Right lung (tissue), 10 donors: ENCODE measurements at places on chromosomes 5 and 9. TPM values are rescaled to one million over a fixed set of nuclear protein-coding genes. Genes with fewer than 3 reads are reported as not detected.

GRCh38 chr5:17436761-17437221 is 61.2 kb upstream of the TAF11L2 start:
- no peak for DNase-seq

GRCh38 chr5:643811-644271 is 31.7 kb downstream of the CEP72 start:
- no peak for DNase-seq

DNA sequence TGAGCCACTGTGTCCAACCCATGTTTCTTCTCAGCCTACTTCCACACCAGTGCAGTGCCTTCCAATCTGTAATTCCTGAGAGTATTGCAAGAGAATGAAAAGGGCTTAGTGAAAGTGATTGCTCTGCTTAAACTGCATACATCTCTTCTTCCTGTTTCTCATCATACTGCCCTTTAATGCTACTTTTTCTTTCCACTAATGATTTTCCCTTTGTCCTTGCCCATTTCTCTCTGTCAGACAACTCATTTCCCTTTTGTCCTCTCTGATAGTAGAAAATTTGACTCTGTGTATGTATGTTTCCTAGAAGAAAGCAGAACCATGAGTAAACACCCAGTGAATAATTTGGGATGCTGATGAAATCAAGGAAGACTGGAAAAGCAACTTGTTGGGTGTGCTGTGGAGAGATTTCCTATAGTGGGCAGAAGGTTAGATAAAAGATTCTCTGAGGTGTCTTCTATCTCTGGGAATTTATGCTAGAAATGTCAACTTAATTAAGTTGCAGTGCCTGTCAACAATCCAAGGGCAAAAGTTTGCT is 102.2 kb upstream of the CHD1 start:
- no peak for DNase-seq

DNA sequence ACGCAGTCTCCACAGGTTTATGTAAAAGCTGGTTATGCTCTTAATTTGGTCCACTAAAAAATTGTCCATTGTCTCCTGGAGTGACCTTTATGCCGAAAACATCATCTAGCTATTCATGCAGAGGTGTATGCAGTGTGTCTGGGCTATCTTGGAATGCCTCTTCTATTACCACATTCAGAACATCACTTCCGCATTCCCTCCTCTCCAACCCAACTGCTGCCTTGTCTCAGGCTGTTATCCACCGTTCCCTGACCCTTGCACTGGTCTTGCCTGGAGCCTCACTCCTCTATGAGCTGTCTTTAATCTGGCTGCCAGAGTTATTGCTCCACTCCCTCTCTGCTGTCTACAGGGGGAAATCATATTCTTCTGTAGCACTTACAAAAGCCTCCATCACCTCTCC is 214.1 kb upstream of the ANKRD55 start:
- no peak for DNase-seq

- no peak for DNase-seq
Measured at GRCh38 chr9:33737811-33738606, 57.4 kb upstream of the PRSS3 start.

GRCh38 chr9:136138566-136138965 is 19.9 kb upstream of the TMEM250 start:
- no peak for DNase-seq

- DNase-seq, result no peak
Measured at GRCh38 chr5:17455942-17456341, 42.1 kb upstream of the TAF11L2 start.

- no peak for DNase-seq
Measured at GRCh38 chr9:129007766-129008468, 20.2 kb downstream of the SH3GLB2 start.

- DNase-seq, result no peak
Measured at GRCh38 chr9:3447788-3448187, 78.0 kb downstream of the RFX3 start.

GRCh38 chr5:138626333-138626944 is 51.2 kb upstream of the HSPA9 start:
- DNase-seq, result no peak

GRCh38 chr5:179312557-179313235 is 32.6 kb downstream of the ADAMTS2 start:
- no peak for DNase-seq

DNA sequence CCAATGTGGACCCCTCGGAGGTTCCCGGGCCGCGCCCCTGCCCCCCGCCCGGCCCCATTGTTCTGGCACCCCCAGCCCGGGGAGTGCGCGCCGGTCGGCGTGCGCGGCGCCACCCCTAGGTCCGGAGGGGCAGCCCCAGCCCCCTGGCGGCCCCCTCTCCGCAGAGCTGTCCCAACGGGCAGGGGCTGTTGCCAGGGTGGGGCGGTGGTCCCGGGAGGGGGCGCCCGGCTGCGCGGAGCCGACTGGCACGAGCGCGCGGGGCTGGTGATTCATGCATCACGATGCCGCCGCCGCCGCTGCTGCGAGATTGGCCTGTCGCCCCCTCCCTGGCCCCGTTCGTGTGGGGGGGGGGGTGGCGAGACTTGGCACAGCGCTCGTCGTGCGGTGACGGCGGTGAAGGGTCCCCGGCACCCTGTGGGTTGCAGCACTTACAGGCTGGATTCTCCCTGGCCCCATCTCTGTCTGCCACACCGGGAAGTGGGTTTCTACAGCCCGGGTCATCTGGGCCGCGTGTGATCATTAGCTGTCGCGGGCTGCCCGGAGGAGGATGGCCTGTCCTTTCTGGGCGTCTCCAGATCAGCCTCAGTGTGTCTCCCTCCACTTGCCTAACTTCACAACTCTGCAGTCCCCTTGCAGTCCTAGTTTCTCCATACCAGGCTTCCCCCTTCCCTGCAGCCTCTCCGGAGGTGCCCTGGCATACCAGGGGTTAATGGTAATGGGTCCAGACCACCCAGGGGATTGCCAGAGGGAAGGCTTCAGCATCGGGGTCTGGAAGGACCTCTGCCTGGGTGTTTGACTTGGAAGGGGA is 858 bp downstream of the NCS1 start:
- DNase-seq, result no peak

DNA sequence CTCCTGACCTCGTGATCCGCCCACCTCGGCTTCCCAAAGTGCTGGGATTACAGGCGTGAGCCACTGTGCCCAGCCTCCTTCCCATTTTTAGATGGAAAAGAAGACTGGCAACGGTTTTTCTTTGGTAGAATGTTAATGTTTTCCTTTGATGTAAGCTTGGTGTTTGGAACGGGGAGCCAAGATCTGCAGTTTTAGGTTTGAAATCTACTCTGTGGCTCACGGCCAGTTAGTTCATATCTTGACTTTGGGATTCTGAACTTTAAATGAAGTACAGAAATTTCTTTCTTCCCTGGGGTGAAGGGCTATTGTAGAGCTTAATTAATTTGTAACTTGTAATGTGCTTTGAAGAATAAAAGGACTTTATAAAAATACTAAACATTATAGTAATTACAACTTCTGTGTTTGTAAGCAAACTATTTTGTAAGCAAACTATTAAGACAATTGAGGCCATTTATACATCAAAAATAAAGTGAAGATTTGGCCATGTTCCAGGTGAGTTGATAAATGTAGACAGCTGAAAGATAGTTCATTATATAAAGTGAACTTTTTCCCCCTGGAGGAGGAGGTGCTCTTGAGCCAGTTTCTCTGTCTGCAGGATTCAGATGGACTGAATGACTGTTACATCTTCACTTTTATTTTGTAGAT is 117.1 kb upstream of the TUT7 start:
- no peak for DNase-seq

DNA sequence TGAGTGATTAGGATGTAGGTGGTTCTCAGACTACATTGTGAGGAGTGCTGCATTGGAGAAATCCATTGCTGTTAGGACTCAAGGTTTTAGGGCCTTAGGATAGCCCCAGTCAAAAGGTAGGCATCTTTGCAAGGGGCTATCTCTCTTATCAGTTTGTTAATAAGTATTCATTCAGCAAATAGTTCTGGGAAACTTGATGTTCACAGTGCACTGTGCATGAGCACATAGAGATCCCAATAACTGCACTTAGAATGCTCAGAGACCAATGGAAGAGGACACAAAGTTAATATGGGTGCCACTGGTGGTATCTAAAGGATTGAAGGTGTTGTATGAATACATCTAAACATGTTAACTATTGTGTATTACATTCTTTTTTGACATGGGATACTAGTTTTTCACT is 131.4 kb downstream of the KIF4B start:
- DNase-seq, result no peak

DNA sequence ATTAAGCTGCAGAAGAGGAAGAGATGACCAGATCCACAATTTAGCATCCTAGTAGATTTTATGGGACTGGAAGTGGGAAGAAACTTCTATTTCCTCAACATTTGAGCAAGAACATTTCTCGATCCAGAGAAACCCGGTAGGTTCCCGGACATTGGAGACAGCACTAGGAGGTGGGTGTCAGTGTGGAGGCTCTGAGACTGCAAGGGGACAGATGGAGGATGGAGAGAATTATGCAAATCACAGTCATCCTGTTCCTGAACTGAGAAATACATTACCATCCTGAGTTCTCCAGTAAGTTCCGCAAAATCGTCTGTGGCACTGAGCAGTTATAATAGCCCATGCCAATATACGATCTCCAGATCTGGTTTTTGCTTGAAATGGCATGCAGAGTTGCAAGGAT is 25.6 kb downstream of the GLDC start:
- no peak for DNase-seq

GRCh38 chr5:665956-666711 is 27.0 kb downstream of the TPPP start:
- DNase-seq, result no peak

GRCh38 chr5:169719360-169720314 is 82.6 kb downstream of the DOCK2 start:
- DNase-seq, result no peak

DNA sequence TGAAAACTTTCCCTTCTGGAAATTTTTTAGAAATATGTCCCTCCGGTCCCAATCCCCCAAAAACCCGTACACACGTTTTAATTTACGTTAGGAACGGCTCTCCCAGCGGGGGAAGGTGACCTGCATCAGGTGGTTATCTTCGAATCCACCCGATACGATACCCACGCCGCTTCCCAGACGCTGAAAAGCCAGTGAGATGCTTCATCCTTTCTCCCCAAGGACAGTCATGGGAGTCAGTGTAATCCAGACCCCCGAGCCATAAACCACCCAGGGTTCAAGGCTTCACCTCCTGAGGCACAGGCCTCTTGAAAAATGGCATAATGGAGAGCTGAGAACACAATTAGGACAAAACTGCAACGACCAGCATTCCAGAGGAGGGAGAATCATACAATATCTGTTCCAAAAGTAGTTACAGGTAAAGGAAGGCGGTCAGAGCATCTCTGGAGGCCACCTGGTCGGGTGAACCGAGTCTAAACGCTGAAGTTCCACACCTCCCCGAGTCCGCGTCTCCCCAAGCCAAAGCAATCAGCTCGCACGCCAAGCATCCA is 857 bp downstream of the FAM169A start:
- no peak for DNase-seq

DNA sequence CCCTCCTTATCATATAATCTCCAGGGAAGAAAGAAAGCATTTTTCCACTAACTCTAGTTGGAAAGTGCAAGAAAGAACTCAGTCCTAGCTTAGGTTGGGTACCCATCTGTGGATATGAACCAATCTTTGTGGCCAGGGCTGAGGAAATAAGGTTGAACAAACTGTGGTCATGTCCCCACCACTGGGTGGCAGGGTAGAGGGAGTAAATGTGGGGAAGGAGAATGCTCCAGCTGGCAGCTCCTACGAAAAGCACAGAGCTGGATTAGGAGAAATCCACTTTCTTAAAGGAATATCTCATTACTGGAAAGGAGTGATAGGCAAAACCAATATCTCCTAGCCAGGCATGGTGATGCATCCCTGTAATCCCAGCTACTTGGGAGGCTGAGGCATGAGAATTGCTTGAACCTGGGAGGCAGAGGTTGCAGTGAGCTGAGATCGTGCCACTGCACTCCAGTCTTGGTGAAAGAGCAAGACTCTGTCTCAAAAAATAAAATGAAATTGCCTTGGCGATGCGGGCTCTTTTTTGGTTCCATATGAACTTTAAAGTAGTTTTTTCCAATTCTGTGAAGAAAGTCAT is 175.1 kb downstream of the CCDC192 start:
- DNase-seq, result no peak

DNA sequence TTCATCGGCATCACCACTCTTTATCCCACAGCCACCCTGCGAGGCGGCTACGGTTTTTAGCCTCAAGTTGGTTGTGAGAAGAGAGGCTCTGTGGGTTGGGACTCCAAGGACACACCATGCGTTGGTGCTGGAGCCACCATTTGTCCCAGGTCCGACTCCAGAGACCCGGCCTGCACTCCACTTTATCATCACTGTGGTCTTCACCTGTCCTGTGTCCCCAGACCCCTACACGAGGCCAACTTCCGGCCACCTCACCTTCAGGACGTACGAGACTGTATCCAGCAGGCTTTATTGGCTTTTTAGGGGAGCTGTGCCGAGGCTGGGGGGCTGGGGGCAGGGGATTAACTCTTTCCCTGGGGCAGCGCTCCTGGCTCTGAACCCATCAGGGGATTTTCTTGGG is 55.0 kb downstream of the GTF3C4 start:
- DNase-seq, result no peak

DNA sequence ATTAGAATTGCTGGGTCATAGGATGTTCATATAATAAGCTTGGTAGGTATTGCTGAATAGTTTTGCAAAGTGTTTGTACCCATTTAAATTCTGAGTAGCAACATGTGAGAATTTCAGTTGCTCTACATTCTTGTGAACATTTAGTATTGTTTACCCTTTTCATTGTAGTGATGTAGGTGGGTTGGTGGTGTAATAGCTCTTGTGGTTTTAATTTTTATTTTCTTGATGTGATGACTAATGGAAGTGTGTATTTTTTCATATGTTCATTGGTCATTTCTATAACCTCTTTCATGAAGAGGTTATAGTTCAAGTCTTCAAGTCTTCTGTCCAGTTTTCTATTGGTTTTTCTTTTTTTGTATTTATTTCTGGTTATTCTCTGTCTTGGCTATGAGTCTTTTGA is 34.4 kb downstream of the RASA1 start:
- DNase-seq, result no peak

- DNase-seq, result no peak
Measured at GRCh38 chr5:122773619-122774018, 1.3 kb upstream of the SNX2 start.

GRCh38 chr9:100303747-100304146 is 49.0 kb downstream of the TEX10 start:
- no peak for DNase-seq

DNA sequence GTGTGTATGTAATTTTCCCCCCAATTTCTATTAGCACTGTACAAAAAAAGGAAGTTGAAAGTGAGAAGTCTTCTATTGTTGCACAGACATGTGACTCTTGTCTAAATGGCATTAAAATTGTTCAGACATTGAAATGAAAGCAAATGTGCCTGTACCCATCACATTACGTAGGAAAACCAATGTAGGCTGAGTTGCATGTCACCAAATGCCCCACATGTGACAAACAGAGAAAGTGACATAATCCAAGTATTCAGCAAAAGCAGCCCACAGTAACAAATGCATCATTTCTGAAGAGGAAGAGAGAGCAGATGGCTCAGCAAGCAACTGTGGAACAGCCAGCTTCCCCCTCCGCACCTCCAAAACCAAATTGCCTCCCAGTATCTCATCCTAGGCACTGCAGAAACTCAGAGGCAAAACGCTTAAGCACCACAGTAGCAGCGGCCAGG is 161.5 kb upstream of the NR4A3 start:
- no peak for DNase-seq

- no peak for DNase-seq
Measured at GRCh38 chr9:6152788-6153187, 62.8 kb upstream of the IL33 start.

The MELK gene
- polyA plus RNA-seq, result 19.9 TPM

The SPARC gene
- polyA plus RNA-seq, result 1,938 TPM

The ZNG1F gene
- polyA plus RNA-seq, result 19.9 TPM

The CEMIP2 gene
- polyA plus RNA-seq, result 37.8 TPM

The MAPK9 gene
- 41.2 TPM for polyA plus RNA-seq

The FAM221B gene
- polyA plus RNA-seq, result 0.85 TPM

The TEX10 gene
- polyA plus RNA-seq, result 45.7 TPM
